Stimulated activated CD8-positive, alpha-beta memory T cell treated with anti-CD3 and anti-CD28 coated beads, Interleukin-7, amount 100 ng/mL, for 1 hour (primary cell): ENCODE measurements at places on chromosomes 2 and 18.

- no peak for DNase-seq
Observed at GRCh38 chr2:134120406-134120732, 133.5 kb upstream of the MGAT5 start.

- no peak for DNase-seq
Observed at GRCh38 chr18:76233876-76234675, 261.0 kb downstream of the ZNF516 start.

DNA sequence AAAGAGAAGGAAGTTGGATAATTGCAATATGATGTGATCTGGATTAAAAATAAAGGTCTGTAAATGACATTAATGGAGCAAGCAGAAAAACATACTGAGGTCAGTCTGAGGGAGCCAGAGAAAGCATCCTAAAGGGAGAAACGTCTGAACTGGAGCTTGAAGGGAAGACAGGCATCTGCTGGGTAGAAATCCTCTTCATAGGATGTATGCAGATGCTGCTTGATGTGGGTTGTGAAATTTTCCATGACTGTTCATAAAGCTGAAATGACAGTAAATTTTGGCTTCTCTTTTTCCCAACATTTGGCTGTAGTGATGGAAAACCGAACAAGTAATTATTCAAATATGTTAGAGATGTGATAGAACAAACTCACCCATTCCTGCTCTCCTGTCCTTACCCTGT lies 287.6 kb downstream of the CAMKMT start:
- DNase-seq: no peak

DNA sequence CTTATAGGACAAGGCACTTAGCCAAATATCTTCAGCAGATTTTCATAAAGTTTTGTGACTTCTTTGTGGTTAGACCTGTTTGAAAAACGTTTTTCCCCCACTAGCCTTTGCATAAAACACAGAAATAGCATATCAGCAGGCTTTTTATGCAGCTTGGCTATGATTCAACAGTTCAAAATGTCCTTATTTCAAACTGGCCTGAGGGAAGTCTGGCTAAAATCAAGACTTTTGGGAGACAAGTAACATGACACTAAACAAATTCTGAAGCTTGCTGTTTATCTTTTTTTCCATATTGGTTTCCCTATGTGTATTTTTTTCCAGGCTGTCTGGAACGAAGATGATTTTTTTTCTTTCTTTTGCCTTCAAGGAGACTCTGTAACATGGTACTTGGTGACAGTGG lies 95.1 kb upstream of the L3MBTL4 start:
- DNase-seq: no peak

DNA sequence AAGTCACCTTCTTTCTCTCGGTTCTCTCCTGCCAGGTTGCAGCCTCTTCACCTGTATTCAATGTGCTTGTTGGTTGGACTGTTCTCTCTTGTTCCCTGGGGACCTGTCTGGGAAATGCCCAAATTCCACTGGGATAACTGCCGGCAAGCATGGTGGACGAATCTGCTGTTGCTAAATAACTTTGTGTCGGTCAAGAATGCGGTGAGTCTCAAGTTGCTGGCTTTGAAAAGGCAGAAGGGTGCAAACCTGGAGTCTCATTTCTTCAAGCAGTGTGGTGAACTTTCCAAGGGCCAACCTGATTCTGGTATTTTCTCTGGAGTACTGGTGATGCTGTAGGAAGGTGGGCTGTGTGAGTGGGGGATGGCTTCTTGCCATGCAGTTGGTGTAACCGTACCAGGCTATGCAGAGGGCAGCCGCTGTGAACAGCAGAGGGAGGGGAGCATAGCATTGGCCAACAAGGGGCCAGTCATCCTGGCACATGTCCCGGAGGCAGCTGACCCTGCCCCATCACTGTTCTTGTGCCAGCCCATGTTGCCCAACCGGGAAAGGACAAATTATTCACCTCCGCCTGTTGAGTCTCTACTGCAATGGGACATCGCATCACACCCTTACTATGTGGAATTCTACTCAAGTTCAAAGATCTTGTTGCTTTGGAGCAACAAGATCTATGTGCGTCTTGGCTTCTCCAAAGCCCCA lies 88.1 kb upstream of the SEC11C start:
- no peak for DNase-seq

DNA sequence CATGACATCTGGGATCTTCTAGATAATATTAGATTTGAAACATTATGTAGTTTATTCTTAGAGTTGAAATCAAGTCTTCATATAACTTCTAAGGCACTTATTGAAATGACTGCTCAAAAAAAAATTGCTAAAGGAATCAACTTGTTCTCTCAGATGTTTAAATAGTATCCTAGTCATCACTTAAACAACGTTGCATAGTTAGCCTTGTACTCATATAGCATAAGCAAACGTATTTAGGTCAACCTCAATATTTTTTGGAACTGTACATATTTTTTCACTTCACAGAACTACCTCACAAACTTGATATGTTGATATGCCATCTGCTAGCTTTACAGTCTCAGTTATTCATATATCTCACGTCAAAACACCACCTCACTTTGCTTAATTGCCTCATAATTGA lies 47.1 kb upstream of the CREB1 start:
- no peak for DNase-seq

GRCh38 chr2:224155371-224155770 lies 116.3 kb upstream of the SERPINE2 start:
- no peak for DNase-seq

DNA sequence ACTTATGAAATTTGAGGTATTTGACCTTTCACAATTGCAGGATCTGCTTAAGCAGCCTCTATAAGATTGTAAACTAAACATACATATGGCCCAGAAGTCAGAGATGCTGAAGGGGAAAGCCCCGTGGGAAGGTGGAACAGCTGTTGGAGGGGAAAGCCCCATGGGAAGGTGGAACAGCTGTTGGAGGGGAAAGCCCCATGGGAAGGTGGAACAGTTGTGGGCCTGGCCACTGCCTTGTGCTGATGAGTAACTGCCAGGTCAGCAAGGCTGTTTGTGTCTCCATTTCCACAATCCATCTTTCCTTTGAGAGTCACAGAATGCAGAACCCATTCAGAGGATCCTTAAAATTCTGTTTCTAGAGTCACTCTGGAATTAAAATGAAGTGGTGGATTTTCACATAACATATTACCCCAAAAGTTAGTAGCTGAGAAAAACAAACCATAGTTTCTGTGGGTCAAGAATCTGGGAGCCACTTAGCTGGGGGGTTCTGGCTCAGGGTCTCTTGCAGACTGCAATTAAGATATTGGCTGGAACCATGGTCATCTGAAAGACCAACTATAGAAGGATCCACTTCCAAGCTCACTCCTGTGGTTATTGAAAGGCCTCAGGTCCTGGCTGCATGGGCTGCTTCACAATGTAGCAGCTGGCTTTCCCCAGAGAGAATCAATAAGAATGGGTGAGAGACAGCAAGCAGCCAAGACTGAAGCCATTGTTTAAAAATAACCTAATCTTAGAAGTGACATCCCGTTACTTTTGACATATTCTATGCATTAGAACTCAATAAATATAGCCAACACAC lies 86.6 kb upstream of the CAVIN2 start:
- no peak for DNase-seq

DNA sequence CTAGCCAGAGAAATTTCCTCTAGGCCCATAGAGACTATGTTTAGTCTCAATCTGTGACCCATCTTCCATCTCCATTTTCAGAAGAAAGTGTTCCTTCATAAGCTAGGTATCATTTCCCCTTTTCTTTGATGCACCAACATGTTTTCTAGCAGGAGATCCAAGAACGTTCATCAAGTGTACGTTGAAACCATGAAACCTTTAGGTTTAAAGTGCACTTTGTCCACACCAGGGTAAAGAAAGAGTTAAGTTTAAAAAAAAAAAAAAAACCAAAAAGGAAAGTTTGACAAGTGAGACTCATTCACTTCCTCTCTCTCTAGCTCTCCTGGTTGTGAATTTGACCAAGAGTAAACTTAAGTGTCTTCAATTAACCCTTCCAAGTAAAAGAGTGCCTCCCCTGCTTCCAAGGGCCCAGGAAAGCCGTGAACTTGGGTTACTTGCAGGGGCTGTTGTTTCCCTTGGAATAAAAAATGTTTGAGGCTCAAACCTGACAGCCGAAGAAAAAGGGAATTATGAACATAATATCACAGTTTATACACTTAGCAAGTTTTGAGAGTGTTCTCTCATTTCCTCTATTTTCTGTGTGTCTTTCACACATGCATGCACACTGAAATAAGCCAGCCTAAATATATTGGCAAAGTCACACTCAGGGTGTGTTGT lies 56.7 kb downstream of the LBH start:
- DNase-seq: no peak

GRCh38 chr2:106953236-106953635 lies 67.3 kb upstream of the ST6GAL2 start:
- DNase-seq: no peak

DNA sequence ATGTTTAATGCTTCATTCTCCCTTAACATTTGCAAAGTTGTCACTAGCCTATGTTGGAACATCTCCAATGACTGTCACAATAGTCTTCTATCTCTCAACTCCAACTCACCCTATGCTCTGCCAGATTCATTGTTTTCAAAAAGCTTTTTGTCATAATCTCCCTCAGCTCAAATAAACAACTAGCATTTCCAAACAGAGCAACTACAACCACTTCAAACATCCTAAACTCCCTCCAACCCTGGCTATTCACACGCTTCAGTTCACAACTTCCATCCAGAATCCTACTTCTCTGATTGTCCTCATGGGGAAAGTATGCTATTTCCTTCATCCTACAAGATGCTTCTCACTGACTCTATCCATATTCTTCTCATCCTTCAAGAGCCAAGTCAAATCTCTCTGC lies 139.2 kb upstream of the VRK2 start:
- no peak for DNase-seq

DNA sequence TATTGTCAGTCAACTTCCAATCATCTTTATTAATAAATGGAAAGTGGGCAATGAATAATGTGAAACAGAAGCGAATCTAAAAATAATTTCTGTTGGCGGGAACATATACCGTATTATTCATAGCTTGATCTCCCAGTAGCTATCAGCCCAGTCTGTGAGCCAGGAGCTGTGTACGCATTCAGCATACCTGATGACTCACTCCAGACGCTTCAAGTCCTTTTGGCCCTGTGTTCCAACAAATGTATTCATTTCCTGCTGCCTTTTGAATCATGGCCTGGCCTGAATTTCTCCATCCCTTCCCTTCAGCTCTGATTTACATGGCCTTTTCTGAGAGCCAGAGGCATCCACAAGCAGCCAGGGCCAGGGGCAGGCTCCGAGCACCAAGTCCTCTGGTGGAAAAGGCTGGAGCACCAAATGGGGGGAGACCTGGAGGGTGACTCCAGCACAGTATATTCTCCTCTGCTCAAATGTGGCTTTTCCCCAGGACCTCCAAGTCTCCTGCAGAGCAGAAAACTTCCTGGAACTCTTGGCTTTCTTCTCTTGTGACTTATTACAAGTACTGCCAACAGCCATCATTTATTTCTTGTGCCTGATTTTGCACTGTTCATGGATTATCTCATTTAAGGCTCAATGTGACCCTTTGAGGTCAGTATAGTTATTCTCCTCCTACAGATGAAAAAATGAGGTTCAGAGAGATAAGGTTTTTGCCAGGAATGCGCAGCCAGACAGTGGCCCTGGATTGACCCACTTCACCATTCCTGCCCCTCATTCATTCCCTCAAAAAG lies 108.7 kb downstream of the EN1 start:
- DNase-seq: no peak

- no peak for DNase-seq
Observed at GRCh38 chr2:152548111-152548875, 169.0 kb downstream of the PRPF40A start.

- DNase-seq: no peak
Observed at GRCh38 chr2:122136056-122136455, 380.6 kb downstream of the TSN start.

DNA sequence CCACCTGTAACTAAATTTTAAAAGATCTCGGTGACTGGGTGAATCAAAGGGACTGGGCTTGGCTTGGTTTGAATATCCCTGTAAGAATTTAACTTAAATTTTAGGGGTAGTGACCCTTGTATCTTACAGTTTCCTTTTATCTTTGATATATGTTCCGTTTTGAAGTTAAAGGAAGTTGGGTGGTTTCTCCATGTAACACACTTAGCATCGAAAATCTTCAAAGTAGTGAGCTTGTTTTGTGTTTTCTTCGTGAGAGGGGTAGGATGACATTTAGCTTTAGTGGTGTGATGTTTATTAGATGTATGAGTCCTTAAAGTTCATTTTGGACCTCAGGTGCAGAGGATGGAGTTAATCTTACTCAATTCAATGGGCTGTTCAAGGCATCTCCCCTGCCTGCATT lies 1.6 kb downstream of the WDR7 start:
- no peak for DNase-seq

DNA sequence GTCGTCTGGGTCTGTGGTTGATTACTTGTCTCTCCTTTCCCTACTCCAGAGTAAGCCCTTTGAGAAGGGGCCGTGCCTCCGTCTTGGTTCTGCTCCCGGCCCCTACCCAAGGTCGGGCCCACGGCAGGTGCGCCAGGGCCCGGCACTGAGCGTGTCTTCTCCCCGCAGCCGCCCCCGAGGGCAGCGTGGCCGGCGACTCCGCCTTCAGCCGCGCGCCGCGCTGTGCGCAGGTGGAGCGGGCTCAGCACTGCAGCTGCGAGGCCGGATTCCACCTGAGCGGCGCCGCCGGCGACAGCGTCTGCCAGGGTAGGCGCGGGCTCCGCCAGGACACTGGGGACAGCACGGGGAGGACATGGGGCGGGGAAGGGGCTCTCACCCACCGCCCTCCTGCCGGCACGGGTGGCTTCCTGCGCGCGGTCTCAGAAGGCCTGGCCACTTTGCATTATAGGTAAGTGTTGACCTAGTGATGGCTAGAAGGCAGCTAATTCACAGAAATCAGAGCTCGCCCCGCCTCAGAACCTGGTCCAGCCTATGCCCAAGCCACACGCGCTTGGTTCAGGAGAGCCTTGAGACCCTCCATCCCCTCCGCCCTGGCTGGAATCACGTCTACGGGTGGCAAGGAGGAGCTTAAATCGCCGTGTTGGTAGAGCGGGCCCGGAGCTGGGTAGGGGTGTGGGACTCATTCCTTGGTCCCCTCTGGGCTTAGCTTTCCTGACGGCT lies 43.5 kb downstream of the FBLN7 start:
- no peak for DNase-seq

DNA sequence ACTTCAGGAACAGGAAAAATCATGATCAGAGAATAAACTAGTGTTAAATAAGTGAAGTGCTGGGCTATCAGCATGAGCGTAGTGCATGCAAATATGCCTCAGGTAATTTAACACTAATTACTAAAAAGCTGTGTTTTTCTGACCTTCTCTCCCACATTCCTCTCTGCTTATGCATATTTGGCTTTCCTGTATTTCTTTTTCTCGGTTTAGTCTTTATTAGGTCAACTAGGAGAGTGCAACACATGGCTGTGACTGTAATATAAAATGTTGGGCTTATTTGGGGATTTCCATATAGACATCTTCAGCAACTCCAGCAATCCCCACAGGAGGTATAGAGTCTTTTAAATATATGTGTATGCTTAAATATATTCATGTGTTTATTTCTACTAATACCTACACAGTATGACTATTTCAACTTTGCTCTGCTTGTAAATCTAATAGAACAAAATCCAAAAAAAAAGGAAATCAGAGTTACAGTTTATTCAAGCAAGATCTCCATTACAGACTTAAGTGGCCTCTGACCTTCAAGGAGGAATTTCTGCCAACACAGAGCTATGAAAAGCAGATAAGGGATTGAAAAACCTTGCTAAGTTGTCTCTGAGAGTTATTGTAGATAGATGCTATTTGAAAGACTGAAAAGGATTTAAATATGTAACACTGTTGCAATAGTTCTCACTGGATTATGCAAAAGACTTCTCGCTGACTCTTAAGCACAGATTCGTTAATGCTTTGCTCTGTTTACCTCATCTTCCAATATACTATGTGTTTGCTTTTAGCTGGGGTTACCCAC lies 359.5 kb upstream of the RGPD4 start:
- no peak for DNase-seq
